ENCODE measurements at places on chromosomes 6 and 20.

DNA sequence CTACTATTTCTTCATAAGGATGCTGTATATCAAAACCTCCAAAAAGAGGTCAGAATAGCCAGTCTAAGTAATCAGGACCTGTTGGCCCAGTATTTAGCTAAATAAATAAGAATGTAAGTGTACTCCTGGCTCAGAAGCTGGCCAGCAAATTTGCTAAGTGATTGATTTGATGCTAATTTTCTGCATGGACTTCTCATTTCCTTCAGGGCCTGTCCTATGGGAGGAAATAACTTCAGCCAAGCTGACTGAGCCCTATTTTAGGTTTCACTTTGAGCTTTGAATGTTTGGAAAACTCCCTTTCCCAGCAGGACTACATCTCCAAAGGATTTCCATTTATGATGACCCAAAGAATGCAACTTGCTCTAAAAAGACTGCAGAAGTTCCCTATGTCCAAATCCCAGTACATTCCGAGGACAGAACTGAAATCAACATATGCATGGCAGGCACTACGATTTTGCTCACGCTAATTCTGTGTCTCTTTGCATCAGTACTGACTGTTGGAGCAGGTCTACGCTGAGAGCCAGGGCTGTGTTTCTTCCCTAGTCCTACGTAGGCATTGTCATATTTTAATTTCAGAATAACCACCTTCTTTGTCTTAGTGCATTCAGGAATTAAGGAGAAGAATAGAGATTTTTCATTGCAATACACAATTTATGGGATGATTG, 441.4 kb upstream of the PLCB4 start:
- no peak for DNase-seq

GRCh38 chr20:37298190-37298939, 8.9 kb downstream of the MANBAL start:
- no peak for DNase-seq

DNA sequence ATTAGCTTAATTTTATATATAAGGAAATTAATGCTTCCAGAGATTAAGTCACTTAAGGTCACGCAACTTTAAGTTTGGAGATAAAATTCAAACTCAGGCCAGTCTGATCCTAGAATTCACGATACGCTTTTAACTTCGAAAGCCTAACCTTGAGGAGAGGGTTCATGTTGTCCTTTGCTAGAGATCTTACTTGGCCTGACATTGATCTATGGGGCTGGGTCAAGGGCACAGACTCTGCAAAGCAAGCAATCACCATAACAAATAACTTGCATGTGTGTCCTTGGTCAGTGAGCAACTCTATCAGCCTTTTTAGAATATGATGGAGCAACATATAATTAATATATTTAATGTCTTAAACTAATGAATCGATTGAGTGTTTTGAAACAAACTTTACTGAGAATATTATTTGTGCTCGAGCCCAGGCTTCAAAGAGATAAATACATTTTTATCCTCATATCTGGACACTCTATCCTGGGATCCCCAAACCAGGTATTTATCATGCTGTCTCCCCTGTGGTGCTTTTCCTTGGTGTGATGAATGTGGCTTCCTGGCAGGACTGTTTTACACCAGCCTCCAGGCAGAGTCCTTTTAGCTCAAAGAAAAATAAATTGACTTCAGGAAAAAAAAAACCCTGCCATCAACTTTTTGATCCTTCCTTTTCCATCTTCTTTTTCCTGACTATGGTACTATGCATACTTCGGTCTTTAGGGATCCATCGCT, 29.1 kb downstream of the RPS12 start:
- DNase-seq, result no peak

- DNase-seq, result no peak
These were observed 23.3 kb downstream of the HSF2 start for GRCh38 chr6:122422614-122423267.

- no peak for DNase-seq
These were observed 497.3 kb downstream of the PRKN start for GRCh38 chr6:162230147-162230752.

GRCh38 chr6:68572975-68573374, 62.1 kb upstream of the ADGRB3 start:
- no peak for DNase-seq

DNA sequence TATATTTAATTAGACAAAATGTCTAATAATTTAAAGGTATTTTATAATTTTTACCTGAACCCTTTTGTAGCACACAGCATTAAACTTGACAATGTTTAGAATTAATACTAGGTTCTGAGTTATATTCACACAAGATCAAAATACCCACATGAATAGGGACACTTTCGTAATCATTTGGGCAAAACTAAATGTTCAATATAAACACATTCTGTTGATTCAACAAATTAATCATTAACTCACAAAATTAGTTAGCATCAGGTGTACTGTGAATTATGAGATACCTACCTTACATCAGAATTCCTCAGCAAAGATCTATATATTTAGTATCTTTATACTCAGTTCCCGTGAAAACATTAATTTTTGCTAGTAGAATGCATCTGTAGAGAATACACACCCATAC, 481.5 kb upstream of the MANEA start:
- no peak for DNase-seq

DNA sequence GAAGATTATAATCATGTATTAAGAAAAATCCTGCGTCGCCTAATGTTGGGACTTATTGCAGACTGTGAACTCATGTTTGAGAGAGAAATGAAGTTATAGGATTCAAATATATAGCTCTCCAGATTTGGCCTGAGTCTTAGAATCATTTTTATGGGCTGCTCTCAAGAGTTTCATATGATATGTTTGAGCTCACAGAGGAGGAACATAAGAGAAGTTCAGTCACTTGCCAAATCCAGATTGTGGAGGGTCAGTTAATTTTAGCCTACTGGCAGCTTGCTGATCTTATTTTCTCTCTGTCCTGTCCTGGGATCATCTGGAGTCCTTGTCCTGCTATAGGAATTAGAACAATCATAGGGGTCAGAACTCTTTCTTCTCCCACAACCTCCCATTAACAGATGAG, 186.1 kb upstream of the SUPT3H start:
- no peak for DNase-seq

Measured in NCI-H345 (cell line).